ENCODE measurements at places on chromosomes 2 and 18.

DNA sequence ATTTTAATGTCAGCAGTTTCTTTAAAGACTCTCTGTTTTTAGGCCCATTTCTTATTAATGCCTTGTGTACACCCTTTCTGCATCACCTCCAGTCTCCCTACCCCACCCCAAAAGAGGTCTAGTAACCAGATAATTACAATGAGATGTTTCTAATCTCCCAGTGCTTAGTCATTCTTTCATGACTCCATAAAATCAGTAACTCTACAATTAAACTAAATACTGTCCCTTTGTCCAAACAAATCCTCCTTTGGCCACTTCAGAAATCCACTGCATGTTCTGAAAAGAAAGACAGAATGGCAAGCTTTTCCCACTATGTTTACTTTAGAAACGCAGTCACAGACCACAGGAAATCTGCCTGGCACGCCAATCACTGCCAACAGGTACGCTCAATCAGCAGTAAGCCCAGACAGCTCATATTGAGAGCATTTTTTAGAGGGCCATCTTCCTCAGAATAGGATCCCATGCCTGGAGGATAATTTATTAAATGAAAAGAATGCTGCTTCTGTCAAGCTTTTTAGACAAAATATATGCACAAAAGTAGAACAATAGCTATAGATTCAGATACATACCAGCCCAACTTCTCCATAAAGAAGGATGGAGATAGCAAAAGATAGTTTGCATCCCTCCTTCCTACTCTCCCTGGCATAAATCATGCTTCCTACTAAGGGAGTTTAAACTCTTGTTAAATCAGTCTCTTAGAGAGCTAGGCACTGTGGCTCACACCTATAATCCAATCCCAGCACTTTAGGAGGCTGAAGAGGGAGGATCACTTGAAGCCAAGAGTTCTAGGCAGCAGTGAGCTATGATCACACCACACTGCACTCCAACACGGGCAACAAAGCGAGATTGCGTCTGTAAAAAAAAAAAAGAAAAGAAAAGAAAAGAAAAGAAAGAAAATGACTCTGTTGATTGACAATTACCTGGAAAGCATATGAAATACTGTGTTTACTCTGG, 14.6 kb downstream of the CLASP1 start:
- DNase-seq: no peak

DNA sequence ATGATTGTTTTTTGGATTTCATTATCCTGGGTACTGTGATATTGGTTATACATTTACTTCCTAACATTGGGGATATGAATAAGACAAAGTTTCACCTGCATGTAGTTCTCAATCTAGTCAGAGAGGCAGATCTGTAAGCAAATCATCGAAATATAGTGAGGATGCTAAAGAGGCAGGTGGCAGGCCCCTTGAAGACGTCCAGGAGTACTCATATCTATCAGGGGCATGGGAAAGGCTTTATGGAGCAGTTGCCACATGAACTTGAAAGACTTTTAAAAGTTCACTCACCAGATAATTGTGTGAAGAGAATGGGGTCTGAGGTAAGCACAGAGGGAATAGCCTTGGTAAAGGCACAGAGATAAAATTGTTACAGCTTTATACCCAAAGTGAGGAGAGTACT, 78.8 kb downstream of the EHBP1 start:
- no peak for DNase-seq

DNA sequence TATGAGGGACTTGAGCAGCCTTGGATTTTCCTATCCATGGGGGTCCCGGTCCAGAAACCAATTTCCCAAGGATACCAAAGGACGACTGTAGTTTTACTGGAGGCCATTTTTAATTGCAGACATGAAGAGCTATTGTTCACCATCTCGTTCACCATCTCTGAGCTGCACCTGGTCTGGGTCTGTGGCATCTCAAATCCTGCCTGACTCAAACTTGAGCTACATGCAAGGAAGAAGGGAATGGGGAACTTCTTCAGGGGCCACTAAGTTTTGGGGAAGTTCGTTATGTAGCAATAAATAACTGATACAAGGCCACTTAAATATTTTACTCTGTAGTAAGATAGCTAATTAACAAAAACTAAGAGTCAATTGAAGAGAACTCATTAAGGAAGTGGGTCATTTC, 2.1 kb upstream of the SMCHD1 start:
- DNase-seq: no peak

DNA sequence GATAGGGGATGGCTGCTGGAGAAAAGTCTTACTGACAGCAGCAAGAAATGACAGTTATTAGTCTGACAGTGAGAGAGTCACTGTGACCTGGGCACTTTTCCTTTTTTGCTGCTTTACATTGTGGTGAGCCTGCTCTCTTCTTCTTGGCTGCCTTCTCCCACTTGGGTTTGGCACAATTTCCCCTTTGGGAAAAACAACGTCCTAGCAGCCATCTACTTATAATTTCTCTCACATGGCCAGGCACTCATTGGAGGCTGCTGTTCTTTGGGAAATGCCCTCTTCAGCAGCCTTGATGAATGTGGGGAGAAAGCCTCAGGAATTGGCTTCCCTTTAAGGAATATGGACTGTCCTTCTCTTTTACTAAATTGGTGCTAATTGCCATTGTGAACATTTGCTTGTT, 60.4 kb upstream of the SLC1A4 start:
- no peak for DNase-seq

DNA sequence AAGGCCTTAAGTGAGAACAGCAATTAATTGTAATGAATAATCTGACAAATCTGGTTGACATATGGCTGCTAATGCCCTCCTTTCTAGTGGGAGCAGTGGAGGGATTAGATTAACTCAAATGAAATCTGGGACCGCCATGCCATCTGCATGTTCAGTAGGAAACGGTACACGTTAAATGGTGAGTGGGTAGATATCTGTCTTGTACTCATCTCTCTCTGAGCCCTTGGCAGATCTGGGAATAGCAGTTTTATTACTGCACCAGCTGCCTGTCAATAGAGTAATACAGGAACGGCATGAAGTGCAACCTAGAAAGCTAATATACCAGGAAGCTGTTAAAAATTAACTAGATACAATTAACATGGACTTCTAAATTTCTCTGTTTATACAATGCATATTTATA, 258.8 kb downstream of the GPD2 start:
- no peak for DNase-seq

DNA sequence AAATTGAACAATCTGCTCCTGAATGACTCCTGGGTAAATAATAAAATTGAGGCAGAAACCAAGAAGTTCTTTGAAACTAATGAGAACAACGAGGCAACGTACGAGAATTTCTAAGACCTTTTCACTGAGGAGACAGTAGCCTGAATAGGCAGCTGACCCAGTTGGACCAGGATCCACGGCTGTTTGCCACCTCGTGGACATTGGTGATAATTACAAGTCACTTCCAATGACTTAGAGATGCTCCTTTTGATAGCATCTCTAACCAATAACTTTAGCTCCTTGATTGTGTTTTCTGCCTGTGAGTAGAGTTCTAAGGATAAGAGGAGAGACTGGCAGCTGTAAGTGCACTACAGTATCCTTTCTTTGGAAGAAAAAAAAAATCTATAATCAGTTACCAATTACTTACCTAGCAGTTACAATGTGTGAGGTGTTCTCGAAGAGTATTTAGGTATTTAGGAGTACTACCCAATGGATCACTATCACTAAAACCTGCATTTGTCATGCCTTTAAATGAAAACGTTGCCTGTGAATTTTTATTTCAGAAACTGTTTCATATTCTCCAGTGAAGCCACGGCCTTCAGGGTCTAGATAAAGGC, 31.3 kb upstream of the CNTNAP5 start:
- no peak for DNase-seq

DNA sequence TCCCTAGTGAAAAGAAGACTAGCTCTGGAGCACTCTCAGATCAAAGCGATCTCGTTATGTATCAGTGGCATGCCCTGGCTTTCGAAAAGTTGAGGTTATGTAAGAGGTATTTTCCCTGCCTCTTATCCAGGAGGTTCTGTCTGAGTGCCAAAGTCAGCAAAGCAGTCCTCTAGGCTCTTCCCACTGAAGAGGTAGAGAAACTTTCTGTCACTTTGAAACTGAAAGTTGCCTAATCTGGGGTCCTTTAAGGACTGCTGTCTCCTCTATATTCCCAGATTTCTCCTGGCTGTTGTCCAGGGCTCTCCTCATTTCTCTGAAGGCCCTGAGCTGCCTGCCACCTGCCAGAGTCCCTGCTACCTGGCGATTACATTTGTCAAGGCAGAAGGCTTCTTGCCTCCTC, 96.3 kb downstream of the B3GNT2 start:
- DNase-seq: no peak

DNA sequence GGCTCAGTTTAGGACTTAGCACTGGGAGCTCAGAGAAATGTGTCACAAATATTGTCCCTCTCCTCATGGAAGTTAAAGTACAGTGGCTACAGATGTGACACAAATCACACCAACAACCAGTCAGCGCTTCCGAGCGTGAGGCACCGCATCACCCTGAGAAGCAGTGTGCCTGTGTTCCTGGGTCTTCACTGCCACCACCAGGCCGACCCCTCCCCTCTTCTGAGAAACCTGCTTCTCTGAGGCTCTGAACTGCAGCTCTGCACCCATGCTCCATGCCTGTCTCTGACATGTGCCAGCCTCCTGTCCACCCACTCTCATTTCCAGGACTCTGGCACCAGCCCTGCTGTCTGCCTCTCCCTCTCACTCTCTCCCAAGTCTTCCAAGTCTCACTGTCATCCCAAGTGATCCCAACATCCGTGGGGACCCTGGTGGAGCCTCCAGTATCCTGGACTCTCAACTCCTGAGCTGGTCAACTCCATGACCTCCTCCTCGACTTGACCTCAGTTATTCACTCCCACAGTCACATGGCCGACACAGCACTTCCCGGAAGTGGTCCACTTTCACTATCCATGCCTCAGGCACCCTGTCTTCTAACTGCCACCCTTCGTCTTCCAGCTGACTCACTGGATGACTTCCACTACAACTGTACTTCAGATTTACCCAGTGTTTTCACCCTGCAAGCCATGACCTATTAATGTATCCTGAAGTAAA, 73.5 kb downstream of the FBXO15 start:
- no peak for DNase-seq

GRCh38 chr2:226366920-226367319, 432.7 kb downstream of the IRS1 start:
- DNase-seq: no peak

GRCh38 chr18:40437517-40437916, 1517.5 kb upstream of the PIK3C3 start:
- no peak for DNase-seq

GRCh38 chr2:168974428-168974827, 56.7 kb downstream of the ABCB11 start:
- no peak for DNase-seq

GRCh38 chr2:211453311-211453887, 897.0 kb downstream of the CPS1 start:
- no peak for DNase-seq

GRCh38 chr2:164538240-164538866, 82.9 kb downstream of the GRB14 start:
- no peak for DNase-seq

DNA sequence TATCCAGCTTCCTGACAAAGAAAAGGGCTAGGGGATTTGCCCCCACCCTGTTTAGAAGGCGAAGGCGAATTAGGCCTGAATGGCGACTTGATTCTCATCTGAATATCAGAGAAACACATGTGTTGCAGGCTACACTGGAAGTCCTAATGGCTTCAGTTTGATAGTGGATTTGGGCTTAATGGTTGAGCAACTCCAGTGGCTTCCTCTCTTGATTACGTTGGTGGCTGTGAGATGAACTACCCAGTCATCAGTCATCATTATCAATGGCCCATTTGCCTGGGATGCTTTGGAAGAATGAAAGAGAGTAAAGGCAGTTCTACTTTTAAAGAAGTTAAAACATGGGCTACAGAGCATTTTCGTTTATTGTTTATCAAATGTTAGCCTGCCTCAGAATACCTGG, 60.9 kb upstream of the IL1R1 start:
- DNase-seq: no peak

DNA sequence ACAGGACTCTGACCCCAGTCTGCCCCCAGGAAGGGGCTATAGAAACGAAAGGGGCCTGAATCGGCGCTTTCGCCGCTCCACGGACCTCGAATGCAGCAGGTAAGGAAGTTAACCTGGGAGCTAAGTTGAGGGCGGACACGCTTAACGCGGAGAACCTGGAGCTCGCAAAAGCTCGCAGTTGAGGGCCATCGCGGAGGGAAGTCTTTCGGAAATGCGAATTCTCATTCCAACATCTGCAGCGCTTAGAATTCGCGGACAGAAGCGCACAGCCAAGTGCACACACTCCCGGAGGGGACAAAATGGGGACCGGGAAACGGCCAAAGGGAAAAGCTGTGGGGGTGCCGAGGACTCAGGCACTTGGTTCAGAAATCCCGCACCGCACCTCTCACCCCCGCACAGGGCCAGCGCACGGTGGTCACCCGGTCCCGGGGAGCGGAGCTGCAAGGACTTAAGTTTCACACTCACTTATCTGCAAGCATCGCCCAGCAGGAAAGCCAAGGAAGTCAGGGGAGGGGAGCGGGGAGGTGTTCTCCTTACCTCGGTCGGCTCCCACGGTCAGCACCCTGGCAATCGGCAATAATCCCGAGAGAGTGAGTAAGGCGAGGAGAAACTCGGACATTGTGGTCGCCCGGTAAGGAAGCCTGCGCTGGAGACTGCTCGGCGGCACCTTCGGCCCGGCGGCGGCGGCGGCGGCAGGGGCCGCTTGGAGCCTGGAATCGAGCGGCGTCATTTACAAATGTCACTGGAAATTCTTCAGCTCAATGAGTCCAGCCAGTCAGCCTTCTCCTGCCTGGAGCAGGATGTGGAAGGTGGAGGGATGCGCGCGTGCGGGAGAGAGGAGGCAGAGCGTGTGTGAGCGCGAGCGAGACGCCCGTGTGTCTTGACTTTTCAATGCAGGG, 456 bp downstream of the LRP1B start:
- peak; percentile 59 for DNase-seq

- no peak for DNase-seq
These were observed 46.7 kb downstream of the FANCL start for GRCh38 chr2:58194458-58194857.

- DNase-seq: no peak
These were observed 215.7 kb downstream of the MCFD2 start for GRCh38 chr2:46699934-46700256.

DNA sequence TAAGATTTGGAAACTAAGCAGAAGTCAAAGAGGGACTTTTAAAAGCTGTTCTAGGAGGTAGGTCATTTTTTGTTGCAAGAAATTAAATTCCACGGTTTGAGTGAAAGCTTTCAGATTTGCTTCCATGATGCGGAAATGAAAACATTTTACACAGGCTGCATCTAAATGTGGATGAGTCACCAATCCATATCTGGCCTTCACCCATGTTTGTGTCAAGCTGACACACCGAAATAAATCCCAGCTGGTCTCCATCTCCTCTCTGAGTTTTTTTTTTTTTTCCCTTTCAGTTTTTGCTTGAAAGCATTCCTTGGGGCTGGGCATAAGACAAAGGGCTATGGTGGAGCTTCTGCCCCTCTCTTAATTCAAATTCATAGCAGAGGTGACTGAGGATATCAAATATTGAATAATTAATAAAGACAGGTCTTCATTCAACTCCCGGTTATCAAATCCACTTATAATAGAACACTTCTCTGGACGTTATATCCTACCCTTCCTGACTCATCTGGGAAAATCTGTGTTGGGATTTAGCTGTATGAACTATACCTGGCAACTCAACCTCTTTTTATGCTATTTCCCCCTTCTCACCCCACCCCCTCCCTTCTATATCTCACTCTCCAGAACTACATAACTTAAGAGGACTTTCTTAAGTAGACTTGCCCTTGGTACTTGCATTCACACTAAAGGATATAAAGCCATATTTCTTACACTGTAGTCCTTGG, 558.3 kb upstream of the GCFC2 start:
- DNase-seq: no peak

All from nucleus accumbens (tissue), 56 donors.